ENCODE measurements at places on chromosomes 5 and 9.

GRCh38 chr5:132220491-132220890 lies 7.2 kb downstream of the P4HA2 start:
- DNase-seq, result no peak

GRCh38 chr9:91845879-91846278 lies 104.1 kb downstream of the ROR2 start:
- no peak for DNase-seq

DNA sequence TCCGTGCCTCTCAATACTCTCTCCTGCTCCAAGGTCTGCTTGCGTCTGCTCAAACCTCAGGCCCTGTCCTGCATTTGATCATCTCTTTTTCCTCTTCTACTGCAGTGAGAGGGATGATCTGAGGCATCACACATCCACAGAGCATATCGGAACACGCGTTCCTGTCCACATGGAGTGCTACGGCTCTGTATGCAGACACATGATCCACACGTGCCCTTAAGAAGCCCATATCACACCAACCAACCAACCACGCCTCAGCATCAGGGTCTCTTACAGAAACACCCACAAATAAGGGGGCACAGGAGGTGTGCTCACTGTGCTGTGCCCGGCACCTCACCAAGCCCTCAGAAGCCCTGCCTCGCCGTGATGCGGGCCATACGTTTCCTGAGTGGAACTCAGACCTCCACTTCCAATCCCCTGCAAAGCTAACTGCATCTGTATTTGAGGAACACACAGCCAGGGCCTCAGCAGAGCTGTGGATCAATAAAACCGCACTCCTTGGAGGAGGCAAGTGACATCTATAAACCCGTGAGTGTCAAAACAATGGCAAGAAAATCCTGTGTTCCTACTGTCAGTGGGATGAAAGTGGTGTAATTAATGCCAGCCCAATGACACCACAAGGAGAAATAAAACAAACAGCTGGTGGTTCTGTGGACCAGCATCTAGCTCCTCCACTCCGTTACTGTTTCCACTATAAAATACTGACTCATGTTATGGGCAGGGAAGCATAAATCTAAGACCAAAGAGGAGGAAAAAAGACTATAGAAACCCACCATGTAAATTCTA lies 40.4 kb downstream of the AK8 start:
- DNase-seq, result no peak

DNA sequence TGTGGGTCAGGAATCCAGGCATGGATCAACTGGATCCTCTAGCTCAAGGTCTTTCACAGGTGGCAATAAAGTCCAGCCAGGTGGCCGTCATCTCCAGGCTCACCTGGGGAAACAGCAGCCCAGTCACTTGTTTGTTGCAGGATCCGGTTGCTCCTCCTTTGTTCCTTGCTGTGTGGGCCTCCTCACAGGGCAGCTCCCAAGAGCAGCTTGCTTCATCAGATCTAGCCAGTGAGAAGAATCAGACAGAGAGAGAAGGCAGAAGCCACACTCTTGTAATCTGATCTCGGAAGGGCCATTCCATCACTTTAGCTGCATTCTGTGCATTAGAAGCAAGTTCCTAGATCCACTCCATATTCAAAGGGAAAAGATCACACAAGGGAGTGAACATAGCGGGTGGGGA lies 3.2 kb upstream of the HSD17B3 start:
- no peak for DNase-seq

DNA sequence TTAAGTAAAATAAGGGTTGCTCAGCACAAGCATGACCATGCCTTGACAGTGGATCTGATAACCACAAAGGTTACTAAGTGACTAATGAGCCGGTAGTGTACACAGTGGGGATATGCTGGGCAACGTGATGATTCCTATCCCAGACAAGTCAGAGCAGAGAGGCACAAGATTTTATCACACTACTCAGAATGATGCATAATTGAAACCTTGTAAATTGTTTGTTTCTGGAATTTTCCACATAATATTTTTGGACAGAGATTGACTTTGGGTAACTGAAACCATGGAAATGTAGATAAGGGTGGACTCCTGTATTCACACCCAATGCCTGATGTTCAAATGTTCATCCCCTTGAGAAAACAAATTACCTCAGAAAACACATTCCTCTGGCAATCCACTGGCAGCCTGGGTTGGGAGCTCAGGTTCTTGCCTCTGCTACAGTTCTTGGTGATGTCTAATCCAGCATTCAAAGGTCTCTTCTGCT lies 16.2 kb upstream of the ERAP1 start:
- DNase-seq, result peak; percentile 90

- no peak for DNase-seq
Measured at GRCh38 chr5:32042551-32042961, 131.6 kb downstream of the GOLPH3 start.

- DNase-seq, result no peak
Measured at GRCh38 chr9:2622461-2623287, 1.1 kb downstream of the VLDLR start.

DNA sequence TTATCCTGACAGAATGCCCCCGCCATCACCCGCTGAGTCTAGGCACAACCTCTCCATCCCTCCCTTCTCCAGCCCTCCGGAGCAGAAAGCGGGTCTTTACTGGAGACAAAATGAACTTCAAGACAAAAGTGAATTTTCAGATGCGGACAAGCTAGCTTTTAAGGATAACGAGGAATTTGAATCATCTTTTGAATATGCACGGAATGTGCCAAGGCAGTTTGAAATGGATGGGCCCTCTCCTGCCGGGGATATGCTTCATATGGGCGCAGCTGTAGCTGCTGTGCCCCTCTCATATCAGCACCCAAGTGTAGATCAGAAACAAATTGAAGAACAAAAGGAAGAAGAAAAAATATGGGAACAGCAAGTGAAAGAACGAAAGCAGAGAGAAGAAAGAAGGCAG lies 37.5 kb downstream of the CPLANE1 start:
- no peak for DNase-seq

- peak; percentile 95 for DNase-seq
Measured at GRCh38 chr5:39194466-39195136, 24.8 kb downstream of the FYB1 start.

Measured in brain microvascular endothelial cell (primary cell).